ENCODE measurements at places on chromosomes 6 and 20.

DNA sequence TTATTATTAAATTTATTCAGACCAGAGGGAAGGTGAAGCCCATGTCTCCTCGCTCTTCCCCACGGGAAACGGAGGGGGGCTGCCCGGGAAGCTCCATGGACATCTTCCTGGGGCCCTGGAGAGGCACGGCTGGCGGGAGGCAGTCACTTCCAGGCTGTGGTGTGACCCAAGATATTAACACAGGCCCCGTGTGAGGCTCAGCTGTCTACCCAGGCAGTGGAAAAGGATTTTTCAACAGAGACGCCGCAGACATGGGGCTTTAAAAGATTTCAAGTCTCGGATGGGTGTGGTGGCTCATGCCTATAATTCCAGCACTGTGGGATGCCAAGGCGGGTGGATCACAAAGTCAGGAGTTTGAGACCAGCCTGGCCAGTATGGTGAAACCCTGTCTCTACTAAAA is 117.9 kb downstream of the ERMARD start:
- DNase-seq, result no peak

DNA sequence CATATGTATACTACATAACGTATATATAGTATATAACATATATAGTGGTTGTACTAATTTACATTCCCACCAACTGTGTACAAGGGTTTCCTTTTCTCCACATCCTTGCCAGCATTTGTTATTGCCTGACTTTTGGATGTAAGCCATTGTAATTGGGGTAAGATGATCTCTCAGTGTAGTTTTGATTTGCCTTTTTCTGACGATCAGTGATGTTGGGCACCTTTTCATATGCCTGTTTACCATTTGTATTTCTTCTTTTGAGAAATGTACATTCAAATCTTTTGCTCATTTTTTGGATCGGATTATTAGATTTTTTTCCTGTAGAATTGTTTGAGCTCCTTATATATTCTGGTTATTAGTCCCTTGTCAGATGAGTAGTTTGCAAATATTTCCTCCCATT is 11.4 kb downstream of the SYNJ2 start:
- no peak for DNase-seq

- peak; percentile 5 for DNase-seq
Measured at GRCh38 chr6:52049252-52050050, 38.0 kb downstream of the PKHD1 start.

DNA sequence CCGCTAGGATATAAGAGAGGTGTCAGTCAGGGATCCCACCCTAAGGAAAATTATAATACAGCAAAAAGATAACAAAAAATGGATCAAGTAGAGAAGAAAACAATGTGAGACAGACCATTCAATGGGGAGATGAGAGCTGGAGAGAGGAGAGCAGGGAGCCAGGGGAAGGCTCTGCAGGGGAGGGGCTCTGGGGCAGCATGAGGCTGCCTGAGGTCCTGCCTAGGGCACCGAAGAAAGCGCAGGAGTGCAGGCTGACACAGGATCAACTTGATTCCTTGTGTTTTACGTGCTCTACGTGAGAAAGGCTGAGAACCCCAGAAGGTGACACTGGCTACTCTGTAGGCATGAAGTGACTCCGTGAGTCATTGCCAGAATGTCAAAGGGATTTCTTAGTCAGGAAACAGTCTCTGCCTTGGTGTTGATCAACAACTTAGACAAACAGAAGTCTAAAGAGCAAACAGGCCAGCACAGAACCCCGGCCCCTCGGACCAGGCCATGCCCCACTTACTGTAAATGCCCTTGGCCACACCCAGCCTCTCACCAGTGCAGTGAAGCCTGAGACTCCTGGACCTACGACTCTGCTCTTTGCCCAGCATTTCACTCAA is 290.1 kb upstream of the PRDM1 start:
- DNase-seq, result no peak

GRCh38 chr6:30167101-30167500 is 3.8 kb downstream of the TRIM15 start:
- no peak for DNase-seq

DNA sequence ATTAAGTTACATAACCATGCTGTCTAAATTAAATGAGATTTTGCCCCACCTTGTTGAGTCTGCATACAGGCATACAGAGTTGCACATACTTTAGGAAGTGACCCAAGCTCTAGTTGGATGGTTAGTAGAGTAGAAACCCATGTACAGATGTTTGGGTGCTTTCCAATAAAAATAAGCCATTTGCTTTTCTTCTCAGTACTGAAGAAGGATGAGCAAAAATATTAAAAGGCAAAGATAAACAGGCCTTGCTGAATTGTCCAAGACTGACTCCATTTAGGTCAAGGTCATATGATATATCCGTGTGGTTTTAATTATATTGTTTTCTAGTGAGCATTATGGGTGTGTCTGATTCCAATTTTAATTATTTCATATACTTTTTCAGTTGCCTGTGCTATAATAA is 589.4 kb downstream of the RFPL4B start:
- DNase-seq, result no peak

GRCh38 chr6:106490436-106490835 is 129.9 kb downstream of the CRYBG1 start:
- no peak for DNase-seq

GRCh38 chr6:61679625-61680024 is 606.4 kb downstream of the KHDRBS2 start:
- DNase-seq, result no peak

GRCh38 chr6:52330470-52330869 is 31.5 kb upstream of the PAQR8 start:
- no peak for DNase-seq

DNA sequence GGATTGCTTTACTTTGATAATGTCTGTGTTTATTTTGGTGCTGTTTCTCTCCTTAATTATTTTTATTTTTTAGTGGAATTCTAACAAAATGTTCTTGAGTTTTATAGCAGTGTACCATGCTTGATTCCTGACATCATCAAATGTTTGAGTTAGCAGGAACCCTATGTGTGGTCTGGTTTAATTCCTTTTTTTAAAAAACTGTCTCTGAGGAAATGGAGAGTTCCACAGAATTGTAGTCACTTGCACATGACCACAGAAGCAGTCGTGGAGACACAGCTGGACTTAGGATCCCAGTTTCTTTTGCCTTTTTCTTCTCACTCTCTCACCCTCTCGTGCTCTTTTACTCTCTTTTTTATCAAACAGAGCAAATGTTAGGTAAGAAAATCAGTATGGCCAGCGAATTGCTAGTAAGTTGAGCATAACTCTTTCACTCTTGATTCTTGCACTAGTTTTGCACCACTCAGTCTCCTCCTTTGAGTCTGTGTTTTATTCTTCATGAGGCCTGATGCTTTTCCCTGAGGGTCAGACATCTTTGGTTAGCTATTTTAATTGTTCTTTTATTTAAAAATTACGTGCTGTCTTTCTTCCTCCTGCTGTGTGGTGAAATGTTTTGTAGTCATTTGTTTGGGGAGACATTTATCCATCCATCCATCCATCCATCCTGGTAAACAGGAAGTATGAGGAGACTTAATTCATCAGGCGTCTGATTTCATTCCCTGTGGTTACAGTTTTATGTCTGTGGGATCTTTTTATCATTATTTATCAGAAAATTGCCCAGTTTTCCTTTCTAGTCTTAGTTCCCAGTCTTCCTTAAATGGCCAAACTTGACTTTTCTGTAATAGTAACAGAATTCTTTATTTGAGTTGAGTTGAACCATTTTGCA is 83.0 kb downstream of the SCAF8 start:
- DNase-seq, result no peak

DNA sequence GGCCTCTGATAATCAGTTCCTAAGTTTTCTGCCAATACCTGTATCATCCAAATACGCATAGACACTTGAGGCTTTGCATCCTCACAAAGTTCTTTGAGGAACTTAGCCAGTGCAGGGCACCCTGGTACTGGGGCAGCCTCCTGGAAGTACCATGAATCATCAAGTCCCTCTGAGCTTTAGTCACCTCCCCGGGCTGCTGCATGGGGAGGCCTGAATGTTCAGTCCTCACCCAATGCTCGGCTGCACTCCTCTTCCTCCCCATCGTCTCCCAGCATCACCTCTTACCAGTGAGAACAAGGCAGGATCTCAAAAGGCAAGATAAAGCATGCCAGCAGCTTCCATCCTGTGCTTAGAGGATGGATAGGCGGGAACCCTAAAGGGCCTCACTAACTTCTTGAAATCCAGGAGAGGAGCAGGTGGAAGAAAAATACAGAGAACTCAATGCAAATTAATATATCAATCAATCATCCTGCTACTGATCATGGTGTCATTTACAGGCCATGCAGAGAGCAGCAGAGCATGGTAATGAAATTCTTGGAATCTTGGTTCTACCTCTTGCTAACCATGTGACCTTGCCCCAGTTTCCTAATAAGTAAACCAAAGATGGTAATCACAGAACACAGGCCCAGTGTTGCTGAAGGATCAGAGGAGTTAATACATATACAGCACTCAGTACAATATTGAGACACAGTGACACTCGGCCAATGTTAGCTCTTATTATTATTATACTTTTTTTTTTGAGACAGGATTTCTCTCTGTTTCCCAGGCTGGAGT is 4.7 kb upstream of the CCN6 start:
- DNase-seq, result no peak

GRCh38 chr6:33290459-33290858 is 1.1 kb downstream of the PFDN6 start:
- DNase-seq, result no peak

- DNase-seq, result no peak
Measured at GRCh38 chr20:37328149-37328945, 17.6 kb upstream of the SRC start.

DNA sequence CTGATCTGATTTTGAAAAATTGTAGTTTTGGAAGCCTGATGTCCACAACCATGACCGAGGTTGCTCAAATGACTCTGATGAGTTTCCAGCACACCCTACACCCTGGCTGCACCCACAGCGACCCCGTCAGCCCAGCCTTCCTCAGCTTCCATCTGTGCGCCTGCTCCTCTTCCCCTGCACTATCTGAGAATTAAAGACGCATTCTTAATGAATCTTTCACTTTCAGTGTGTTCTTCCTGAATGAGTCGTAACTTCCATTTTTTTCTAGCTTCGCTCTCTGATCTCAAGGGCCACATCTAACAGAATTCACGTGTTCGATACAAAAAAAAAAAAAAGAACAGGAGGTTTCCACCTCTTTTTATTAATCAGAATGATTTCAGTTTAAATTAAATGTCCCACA is 21.3 kb upstream of the RREB1 start:
- DNase-seq, result no peak

DNA sequence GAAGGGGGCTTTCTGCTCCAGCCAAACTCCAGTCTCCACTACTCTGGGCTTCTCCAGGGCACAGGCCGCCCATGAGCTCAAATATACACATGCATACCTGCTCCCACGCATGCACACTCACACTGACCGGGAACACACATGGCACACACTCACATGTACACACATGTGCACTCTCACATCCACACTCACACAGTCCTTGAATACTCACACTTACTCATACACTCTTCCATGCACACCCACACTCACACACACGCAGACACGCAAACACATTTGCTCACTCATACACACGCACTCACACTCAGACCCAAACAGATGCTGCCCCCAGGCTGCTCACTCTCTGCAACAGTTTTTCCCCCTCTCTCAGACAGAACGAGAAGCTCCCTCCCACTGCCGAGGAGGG is 7.0 kb downstream of the GDAP1L1 start:
- no peak for DNase-seq

GRCh38 chr6:83879746-83880145 is 20.3 kb downstream of the CYB5R4 start:
- DNase-seq, result no peak

DNA sequence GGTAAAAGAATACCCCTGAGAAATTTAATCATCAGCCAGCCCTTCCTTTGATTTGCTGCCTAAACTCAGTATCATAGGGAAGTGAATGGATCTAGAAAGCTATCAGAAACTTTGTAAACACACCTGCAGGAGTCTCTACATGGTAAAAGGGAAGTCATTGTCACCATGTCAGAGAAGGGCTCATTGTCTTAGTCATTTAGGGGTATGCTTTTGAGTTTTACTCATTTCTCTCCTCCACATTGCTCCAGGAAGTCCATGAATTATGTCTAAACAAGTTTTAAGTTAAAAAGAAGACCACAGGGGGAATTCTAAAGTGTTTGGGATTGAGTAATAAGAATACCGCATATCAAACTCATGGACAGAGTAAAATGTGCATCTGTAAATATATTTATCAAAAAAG is 2.5 kb downstream of the SLC17A1 start:
- no peak for DNase-seq

- no peak for DNase-seq
Measured at GRCh38 chr6:39005774-39006173, 42.8 kb upstream of the GLP1R start.

GRCh38 chr6:161663682-161664081 is 389.8 kb upstream of the AGPAT4 start:
- DNase-seq, result no peak

DNA sequence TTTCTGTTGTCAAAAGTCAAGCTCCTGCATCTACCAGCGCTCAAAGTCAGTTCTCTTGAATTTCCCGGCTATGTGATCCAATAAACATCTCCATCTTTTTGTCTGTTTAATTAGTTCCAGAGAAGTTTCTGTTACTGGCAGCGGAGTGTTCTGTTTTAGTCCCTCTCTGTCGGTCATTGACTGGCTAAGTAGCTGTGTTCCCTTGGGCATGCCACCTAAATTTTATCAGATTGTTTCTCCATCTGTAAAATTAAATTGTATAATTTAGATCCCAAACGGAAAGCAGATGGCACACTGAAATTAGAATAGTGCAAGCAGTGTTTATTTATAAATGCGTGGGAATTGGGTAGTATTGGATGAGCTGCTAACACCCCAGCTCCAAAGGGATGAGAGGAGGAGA is 29.7 kb upstream of the PRL start:
- no peak for DNase-seq

GRCh38 chr6:118739696-118740353 is 88.4 kb upstream of the CEP85L start:
- DNase-seq, result no peak

DNA sequence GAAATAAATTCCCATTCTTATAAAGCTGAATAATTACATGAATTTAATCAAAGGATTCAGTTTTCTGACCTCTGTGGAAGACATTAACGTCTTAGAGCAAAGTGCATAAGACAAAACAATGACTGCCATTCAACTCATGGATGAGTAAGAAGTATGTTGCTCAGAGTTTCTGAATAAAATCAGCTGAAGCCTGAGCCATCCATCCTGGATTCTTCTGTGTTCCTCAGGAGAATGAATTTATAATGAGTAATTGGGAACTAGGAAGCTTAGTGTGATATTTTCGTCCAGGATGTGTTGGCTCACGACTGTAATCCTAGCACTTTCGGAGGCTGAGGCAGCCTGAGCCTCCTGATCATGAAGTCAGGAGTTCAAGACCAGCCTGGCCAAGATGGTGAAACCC is 62.8 kb downstream of the PERP start:
- DNase-seq, result no peak

- peak; percentile 15 for DNase-seq
Measured at GRCh38 chr6:88301888-88302768, 136.0 kb upstream of the CNR1 start.

Data from CMK (cell line).